NCI-H460 (cell line): ENCODE measurements at places on chromosomes 3 and 15.

DNA sequence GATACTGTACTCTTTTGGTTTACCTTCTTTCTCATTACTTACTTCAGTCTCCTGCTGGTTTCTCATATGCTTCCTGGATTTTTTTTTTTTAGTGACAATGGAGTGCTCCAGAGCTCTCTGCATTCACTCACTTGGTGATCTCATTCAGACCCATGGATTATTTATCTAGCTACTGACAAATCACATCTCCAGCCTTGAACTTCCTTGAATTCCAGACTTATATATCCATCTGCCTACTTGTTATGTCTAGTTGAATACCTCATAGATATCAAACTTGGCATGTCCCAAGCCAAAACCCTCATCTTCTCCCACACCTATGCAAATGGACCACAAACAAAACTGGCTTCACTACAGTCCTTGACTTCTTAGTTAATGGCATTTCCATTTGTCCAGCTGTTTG lies 234.7 kb upstream of the ZPLD1 start:
- no peak for DNase-seq

DNA sequence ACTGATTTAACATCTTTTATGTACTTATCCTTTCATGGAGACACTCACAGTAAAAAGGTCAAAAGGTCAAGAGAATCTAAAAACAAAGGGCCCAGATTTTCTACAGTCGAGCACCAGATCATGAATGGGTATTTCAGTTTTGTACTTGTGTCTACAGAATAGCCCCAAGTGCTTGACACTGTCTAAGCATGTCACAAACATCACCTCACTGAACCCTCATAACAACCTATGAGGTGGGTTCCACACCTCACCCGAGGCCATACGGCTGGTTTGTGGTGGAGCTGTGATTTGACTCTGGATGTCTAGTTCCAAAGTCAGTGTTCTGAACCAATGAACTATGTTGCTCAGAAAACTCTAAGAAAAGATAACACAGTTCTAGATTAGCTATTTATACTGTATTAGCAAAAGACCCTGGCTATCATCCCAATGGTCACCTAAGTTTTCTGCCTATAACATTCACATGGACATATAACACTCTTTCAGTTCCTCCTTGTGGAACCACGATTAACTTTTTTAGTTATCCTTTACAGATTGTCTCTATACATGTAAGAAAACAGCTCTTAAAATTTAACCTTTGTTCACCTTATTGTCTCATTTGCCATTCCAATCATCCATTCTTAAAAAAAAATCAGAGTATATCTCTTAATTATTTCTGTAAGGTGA lies 25.5 kb downstream of the TM6SF1 start:
- DNase-seq: no peak

- no peak for DNase-seq
Measured at GRCh38 chr3:71237672-71238071, 345.9 kb downstream of the FOXP1 start.

DNA sequence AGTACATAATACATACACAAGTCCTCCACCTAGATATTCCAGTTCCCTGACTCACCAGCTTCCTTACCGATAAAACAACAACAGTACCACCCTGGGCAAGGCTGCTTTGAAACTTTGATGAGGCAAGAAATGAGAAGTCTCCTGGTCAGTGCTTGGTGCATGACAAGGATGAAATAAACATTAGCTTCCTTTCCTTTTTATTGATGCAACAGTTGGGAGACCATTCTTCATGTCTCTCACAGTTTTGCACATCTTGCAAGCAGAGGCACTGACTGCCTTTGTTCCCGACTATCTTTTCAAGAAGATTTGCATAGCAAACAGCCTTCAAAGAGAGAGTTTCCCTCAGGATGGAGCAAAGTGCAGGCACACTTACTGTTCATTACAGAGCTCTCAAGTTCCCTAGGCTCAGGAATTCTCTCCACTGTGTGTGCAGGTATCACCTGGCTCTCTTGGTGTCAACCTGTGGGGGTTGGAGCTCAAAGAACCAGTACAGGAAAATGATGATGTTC lies 65.2 kb downstream of the MYLK start:
- no peak for DNase-seq

- DNase-seq: no peak
Measured at GRCh38 chr3:66483006-66483405, 17.8 kb downstream of the LRIG1 start.

DNA sequence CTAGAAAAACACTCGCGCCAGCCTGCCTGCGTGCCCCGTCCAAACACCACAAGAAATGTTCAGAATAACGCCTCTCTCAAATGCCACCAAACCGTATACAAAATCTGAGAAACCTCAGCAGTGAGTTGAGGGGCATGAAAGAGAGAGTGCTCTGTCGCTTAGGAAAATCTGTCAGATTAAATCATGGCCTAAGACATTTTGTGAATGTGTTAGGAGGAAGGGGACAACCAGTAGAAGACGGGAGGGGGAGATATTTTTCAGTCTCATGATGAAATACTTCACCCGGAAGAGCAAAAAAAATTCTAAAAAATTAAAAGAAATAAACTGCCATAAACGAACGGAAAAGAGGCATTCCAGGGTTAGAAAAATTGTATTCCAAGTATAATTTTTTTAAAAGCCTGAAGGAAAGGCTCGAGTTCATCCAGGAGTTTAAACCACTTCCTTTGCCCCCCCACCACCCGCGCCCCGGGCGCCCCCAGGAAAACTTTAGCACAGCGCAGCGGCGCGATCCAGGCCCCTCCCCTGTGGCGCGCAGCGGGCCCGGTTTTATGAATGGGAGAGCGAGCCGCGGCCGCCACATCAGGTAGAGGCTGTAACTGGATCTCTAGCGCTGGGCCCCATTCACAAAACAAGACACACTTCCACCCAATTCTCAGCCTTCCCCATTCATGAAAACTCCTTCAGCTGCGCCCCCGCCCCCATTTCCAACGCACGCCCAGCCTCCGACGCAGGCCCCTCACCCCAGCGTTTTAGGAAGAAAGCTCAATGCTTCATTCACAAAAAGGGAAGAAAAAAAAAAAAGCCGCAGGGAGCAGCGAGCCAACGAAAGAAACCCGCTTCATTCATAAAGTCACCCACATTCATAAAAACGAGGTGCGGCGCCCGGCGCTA lies 1.4 kb downstream of the ETV5 start:
- DNase-seq: peak; percentile 34

DNA sequence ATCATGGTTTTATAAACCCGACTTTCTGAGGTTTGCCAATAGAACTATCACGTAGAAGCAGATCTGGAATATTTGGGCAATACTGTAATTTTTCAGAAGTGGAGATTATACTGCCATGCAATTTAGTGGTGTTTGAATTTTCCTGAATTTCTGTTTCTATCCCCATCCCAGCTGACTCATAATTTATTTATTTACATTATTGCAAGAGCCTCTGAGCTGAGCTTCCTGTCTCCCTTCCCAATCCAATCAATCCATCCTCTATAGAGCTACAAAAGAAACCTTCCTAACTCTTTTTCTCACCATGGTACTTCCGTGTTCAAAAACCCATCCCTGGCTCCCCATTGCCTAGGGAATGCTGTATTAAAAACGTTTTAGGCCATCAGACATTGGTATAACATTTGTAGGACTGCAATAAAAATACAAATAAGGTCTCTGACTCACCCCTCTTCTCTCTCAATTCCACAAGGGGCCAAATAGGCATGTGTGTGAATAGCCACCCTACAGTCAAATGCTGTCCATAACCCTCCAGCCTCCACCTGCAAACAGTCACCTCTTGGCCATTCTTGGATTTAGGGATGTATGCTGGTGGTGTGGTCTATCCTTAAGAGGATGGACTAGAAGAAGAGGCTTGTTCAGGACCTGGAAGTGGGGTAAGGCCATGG lies 190.7 kb downstream of the CD47 start:
- DNase-seq: no peak

GRCh38 chr3:196596355-196596754 lies 27.9 kb downstream of the FBXO45 start:
- DNase-seq: no peak

DNA sequence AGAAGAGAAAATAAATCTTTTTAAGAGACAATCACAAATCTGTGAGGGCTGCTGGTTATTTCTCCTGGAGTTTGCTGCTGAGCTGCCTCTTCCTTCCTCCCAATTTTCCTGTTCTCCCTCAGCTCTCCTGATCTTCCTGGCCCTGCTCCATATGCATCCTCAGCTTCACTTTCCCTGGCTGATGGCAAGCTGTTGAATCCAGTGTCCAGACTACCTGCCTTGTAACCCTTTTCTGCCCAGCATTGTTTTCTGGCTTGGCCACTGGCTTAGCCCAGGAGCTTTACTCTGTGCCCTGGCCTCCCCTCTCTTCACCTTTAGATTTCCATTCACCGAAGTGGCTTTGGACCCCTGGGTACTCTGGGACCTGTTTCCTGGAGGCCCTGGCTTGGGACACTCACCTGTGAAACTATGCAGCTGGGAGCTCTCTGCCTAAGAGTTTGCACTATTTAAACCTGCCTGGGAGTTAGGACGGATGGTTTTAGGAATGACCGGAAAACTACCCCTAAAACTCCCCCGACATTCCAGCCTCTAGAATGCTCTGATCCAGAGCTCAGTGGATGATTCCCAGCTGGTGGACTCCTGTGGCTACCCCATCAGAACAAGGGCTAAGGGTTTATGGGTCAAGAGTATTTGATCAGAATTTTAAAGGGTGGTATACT lies 90.0 kb downstream of the RBPMS2 start:
- no peak for DNase-seq

GRCh38 chr3:121690777-121691405 lies 30.2 kb upstream of the HCLS1 start:
- DNase-seq: no peak

- DNase-seq: no peak
Measured at GRCh38 chr15:94380798-94381197, 149.4 kb downstream of the MCTP2 start.

DNA sequence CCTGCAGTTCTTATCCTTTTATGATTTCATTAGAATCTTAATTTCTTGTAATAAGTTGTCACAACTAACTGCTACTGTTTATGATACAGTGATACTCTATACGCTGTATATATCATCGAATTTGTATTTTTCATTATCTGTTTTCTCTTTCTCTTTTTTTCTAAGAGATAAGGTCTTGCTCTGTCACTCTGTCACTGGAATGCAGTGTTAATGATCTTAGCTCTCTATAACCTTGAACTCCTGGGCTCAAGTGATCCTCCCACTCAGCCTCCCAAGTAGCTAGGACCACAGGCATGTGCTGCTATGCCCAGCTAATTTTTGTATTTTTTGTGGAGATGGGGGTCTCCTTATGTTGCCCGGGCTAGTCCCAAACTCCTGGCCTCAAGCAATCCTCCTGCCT lies 14.8 kb downstream of the APH1B start:
- DNase-seq: no peak

DNA sequence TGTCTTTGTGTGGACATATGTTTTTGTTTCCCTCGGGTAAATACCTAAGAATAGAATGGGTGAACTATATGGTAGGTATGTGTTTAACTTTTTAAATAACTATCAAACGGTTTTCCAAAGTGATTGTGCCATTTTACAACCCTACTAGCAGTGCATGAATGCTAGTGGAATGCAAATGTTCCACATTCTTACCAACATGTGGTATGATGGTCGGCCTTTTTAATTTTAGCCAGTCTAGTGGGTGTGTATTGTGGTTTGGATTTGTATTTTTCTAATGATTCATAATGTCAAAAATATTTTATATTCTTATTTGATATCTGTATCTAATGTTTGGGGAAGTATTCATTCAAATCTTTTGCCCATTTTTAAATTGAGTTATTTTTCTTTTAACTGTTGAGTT lies 68.2 kb upstream of the SMAD3 start:
- DNase-seq: no peak

DNA sequence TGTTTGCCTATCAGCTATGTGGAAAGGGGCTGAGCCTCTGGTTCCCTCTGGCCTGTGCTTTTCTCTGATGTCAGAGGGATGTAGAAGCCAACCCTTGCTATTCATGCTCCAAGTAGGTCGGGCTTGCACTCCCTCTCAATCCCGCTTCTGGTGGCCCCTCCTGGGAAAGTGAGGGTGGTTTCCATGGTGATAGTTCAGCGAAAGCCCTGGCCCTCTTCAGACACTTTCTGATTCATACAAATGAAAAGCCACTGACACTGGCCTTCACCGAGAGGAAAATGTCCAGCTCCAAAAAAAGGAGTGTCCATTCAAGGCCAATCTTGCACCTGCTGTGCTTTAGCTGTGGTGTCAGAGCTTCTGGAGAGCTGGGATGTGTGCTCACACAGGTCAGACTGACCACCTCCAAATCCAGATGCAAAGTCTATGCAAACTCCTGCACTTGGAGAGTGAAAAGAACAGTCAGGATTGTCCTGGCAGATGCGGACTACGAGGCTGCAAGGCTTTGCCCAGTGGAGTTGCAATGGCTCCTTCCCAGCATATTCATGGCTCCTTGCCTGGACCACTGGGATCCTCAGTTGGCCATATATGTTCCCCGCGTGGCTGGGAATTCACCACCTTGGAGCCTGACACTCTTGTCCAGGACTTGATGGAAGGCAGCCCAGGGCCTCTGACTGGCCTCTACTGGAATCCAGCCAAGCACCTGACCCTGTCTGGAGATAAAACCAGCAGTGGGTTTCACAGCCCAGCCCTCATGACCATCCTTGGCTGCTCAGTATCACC lies 96.6 kb downstream of the CEMIP start:
- DNase-seq: no peak

DNA sequence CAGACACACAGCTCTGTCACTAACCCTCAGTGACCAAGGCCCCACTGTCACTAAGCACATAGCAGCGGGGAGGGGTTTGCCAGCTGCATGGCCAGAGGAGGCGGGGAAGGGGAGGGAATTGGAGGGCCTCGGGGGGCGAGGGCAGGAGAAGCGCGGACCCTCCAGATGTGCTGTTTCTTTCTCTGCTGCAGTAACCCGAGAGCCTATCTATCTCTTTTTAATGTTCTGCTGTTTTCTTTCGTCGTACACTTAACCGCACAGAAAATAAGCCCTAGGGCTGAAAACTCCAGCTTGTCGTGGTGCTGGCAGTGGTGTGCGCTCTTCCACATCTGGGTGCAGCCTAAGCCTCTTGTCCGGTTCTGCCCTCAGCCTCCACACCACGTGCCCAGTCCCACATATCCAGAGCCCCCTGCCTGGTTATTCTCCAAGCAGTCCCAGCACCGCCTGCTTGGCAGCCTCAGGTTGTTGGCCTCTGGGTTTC lies 51.1 kb downstream of the BDH1 start:
- no peak for DNase-seq

DNA sequence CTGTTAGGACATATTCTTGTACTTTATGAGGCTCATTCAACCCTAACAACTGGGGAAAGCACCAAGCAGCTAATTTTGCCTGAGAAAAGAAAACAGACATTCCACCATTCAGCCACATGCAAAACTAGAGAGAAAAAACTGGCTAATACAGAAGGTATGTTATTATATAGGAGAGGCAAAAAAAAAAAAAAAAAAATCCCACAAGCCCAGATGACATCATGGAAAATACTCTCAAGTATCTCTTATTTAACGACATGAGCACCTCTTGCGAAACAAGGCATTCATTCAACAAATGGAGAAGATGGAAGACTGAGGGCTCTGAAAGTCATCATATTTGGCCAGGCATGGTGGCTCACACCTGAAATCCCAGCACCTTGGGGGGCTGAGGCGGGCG lies 61.5 kb downstream of the PRICKLE2 start:
- DNase-seq: peak; percentile 17

GRCh38 chr3:36734742-36735141 lies 29.6 kb downstream of the DCLK3 start:
- DNase-seq: no peak

GRCh38 chr3:127068871-127069270 lies 86.0 kb downstream of the PLXNA1 start:
- DNase-seq: no peak

- DNase-seq: peak; percentile 31
Measured at GRCh38 chr3:82133070-82133606, 371.7 kb upstream of the GBE1 start.

- no peak for DNase-seq
Measured at GRCh38 chr3:73500321-73500720, 124.4 kb downstream of the PDZRN3 start.

- DNase-seq: no peak
Measured at GRCh38 chr15:68930268-68931022, at the start of gene SPESP1. SPESP1 (plus strand) TSS chr15:68930525; CDS start chr15:68930654, 129 bp downstream.
